CD4-positive, alpha-beta T cell (primary cell): ENCODE measurements at places on chromosomes 12 and 14.

- no peak for DNase-seq
- H3K4me3 ChIP-seq, result no peak overlapping the region
- H3K27ac ChIP-seq, result no peak overlapping the region
- H3K36me3 ChIP-seq, result no peaks in the 10 kb centered on the region
- no peaks in the 10 kb centered on the region for H3K4me1 ChIP-seq
Measured at GRCh38 chr14:54599966-54600716, 33.2 kb downstream of the SAMD4A start.

GRCh38 chr14:99628887-99629618, 15.9 kb upstream of the HHIPL1 start:
- H3K4me3 ChIP-seq, result no peak overlapping the region
- DNase-seq, result peak; percentile 47
- no peak overlapping the region for H3K27ac ChIP-seq
- H3K4me1 ChIP-seq, result peaks cover 7% of the 10 kb centered on the region
- no peaks in the 10 kb centered on the region for H3K27me3 ChIP-seq

- no peak for DNase-seq
- H3K27me3 ChIP-seq, result no peaks in the 10 kb centered on the region
- no peaks in the 10 kb centered on the region for H3K36me3 ChIP-seq
- H3K27ac ChIP-seq, result no peak overlapping the region
Measured at GRCh38 chr14:51613416-51613815, 38.3 kb upstream of the FRMD6 start.

- no peaks in the 10 kb centered on the region for H3K36me3 ChIP-seq
- no peak for DNase-seq
Measured at GRCh38 chr14:105864651-105865265, 338.4 kb downstream of the TMEM121 start.

DNA sequence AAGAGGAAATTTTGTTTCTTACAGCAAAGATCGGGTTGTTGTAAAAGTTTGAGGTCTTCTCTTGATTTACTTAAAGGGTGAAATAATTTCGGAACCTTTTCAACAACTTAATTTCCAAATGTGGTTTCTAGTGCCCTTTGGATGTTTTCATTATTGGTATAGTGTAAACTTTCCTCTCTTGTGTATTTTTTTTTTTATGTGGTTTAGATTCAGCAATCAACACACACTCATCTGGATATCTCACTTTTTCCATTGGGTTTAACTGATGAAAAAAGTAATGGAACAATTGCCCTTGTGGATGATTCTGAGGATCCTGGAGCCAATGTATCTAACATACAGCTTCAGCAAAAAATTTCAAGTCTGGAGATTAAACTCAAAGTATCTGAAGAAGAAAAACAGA, 116.3 kb downstream of the CCDC91 start:
- no peak for DNase-seq
- no peak overlapping the region for H3K27ac ChIP-seq
- no peaks in the 10 kb centered on the region for H3K27me3 ChIP-seq
- H3K4me3 ChIP-seq, result no peak overlapping the region
- no peaks in the 10 kb centered on the region for H3K4me1 ChIP-seq

GRCh38 chr14:103879570-103880347, 32.4 kb upstream of the PPP1R13B start:
- no peak overlapping the region for H3K27ac ChIP-seq
- no peaks in the 10 kb centered on the region for H3K36me3 ChIP-seq
- H3K27me3 ChIP-seq, result no peaks in the 10 kb centered on the region

DNA sequence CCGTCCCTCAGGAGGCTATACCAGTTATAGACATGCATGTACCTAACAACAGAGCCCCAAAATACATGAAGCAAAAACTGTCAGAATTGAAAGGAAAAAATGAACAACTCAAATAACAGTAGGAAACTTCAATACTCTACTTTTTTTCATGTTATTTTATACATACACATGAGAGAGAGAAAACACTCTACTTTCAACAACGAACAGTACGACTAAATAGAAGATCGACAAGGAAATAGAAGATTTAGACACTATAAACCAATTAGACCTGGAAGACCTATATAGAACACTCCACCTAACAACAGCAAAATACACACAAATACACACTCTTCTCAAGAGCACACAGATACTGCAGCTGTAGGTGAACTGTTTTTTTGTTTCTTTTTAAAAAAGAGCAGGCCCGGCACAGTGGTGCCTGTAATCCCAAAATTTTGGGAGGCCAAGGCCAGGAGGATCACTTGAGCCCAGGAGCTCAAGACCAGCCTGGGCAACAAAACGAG, 34.7 kb upstream of the PNMA1 start:
- no peaks in the 10 kb centered on the region for H3K36me3 ChIP-seq
- no peak overlapping the region for H3K4me3 ChIP-seq
- H3K27me3 ChIP-seq, result no peaks in the 10 kb centered on the region
- H3K4me1 ChIP-seq, result peaks cover 95% of the 10 kb centered on the region

DNA sequence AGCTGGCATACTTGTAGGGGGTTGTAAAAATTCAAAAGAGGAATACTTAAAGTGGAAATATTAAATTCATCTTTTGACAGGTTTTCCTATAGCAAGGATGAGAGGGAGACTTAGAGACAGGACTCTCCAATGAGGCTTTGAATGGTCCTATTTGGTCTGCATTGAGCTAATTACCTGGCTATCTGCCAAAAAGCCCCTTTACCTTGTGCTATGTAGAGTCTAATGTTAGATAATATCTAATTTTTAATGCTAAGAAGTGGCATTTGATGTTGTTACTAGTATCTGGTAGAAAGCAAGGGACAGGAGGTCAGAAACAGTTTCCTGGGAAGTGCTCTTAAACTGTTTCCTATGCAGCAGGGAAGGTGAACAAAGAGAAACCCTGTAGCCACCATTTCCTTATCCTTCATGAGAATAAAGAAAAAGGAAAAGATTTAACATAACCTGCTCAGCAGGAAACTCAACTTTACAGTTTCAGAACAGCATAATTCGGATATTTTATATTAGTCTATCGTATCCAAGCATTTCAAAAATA, 550.0 kb downstream of the SOX5 start:
- H3K4me3 ChIP-seq, result no peak overlapping the region
- no peak overlapping the region for H3K27ac ChIP-seq
- H3K4me1 ChIP-seq, result no peaks in the 10 kb centered on the region
- no peaks in the 10 kb centered on the region for H3K27me3 ChIP-seq
- no peak for DNase-seq

DNA sequence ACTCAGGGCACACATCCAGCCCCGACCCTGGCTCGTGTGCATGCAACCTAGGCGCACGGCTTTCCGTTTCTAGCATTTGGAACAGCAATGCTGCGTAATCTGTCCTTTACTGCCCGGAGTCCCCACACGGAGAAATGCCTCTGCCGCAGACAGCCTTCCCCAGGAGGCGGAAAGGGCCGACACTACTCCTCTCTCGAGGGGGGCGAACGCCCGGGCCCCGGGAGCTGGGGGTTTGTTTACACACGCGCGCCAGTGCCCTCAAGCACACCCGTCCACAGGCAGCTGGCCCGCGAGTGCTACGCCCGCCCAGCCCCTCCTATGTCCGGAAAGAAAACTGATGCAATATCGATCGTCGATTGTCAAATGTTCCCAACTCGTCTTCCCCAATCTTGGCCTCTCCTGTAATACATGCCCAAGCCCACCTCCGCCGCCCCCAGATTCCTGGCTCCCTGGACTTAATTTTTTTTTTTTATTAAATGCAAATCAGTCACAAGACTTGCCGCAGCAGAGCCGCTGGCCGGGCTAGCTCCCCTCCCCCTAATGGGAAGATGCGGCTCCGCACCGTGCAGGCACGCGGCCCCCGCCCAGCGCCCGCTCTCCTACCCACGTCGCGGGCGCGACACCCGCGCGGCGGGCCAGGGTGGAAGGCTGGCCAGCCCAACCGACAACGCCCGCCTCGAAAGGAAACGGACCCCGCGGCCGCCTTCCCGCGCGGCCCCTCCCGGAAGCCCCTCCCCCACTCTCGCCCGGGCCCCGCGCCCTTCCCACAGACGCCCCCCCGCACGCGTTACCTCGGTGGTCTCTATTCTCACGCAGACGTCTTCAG, 642 bp downstream of the SLC38A2 start:
- peak overlapping the region; percentile 94 for H3K27ac ChIP-seq
- H3K4me1 ChIP-seq, result peaks cover 35% of the 10 kb centered on the region
- DNase-seq, result peak; percentile 38
- no peaks in the 10 kb centered on the region for H3K27me3 ChIP-seq
- peaks cover 40% of the 10 kb centered on the region for H3K36me3 ChIP-seq
- peak overlapping the region; percentile 96 for H3K4me3 ChIP-seq

GRCh38 chr12:94089891-94090290, 58.5 kb upstream of the PLXNC1 start:
- H3K4me1 ChIP-seq, result no peaks in the 10 kb centered on the region
- no peak overlapping the region for H3K4me3 ChIP-seq
- peaks cover 2% of the 10 kb centered on the region for H3K27me3 ChIP-seq
- no peak overlapping the region for H3K27ac ChIP-seq
- no peaks in the 10 kb centered on the region for H3K36me3 ChIP-seq

GRCh38 chr14:105536691-105537579, 10.6 kb downstream of the TMEM121 start:
- peaks cover 3% of the 10 kb centered on the region for H3K27me3 ChIP-seq
- H3K4me1 ChIP-seq, result peaks cover 8% of the 10 kb centered on the region
- no peak overlapping the region for H3K4me3 ChIP-seq
- H3K36me3 ChIP-seq, result no peaks in the 10 kb centered on the region
- no peak overlapping the region for H3K27ac ChIP-seq
- no peak for DNase-seq

DNA sequence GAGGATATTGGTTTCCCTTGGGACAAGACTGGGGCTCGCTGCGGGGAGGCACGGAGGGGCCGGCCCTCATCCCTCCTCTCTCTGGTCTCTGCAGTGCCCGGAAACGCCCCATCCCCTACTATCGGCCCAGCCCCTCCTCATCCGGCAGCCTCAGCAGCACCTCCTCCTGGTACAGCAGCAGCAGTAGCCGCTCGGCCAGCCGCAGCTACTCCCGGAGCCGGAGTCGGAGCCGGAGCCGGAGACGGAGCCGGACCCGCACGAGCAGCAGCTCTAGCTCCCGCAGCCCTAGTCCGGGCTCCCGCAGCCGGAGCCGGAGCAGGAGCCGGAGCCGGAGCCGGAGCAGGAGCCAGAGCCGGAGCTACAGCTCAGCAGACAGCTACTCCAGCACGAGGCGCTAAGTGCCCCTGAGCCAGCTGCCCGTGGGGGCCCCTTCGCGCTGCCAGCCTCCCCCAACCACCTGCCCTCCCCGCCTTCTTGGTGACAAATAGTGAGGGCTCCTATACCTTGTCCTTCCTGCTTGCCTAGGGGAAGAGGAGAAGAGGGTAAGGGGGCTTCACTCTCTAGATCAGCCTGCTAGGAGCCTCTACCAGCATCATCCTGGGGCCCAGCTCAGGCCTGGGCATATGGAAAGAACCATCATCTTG, 22.2 kb upstream of the HSPB8 start:
- no peaks in the 10 kb centered on the region for H3K4me1 ChIP-seq
- no peak overlapping the region for H3K4me3 ChIP-seq
- peaks cover 12% of the 10 kb centered on the region for H3K27me3 ChIP-seq
- H3K27ac ChIP-seq, result no peak overlapping the region
- no peak for DNase-seq

- H3K4me1 ChIP-seq, result peaks cover 15% of the 10 kb centered on the region
- no peak overlapping the region for H3K4me3 ChIP-seq
- H3K27ac ChIP-seq, result no peak overlapping the region
- DNase-seq, result no peak
Measured at GRCh38 chr12:116280595-116281290, 3.2 kb upstream of the MED13L start.

GRCh38 chr14:77892381-77892871, 92.5 kb downstream of the ADCK1 start:
- DNase-seq, result no peak
- no peaks in the 10 kb centered on the region for H3K4me1 ChIP-seq
- H3K27me3 ChIP-seq, result no peaks in the 10 kb centered on the region
- no peak overlapping the region for H3K27ac ChIP-seq

DNA sequence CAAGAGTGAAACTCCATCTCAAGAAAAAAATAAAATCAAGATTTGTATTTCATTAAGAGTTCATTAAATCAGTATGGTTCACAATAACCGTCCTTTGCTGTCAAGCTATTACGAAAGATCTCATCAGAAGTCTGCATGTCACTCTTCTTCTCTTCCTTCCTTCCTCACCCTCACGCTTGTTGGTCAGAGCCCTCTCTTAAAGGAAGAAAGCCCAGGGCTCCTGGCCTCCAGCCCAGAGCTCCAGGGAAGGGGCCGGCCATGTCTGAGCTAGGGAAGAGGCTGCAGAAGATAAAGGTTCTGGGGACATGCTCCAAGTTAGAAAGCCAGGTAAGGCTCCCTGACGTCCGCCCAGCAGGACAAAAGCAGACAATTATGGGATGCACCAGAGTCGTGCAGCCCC, 43.1 kb upstream of the DLK1 start:
- no peak for DNase-seq
- H3K4me1 ChIP-seq, result no peaks in the 10 kb centered on the region
- H3K36me3 ChIP-seq, result no peaks in the 10 kb centered on the region
- no peaks in the 10 kb centered on the region for H3K27me3 ChIP-seq

DNA sequence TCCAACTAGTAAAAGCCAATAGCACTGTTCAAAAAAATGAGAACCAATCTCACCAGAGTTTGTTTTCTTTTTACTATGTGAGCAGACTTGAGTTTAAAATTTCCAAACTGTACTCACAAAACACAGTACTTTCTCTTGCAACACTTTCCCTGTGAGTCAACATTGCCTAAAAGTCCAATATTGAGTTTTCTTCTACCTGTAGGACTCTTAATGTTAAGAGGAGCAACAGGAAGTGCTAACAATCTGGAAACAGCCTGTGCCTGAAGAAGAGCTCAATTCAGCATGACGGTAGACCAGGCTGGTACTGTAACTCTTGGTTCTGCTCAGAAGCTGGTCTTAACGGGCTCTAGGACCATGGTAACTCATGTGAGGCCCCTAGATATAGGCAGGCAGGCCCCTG, 144.3 kb downstream of the MED13L start:
- no peak overlapping the region for H3K4me3 ChIP-seq
- no peaks in the 10 kb centered on the region for H3K27me3 ChIP-seq
- no peak for DNase-seq
- no peak overlapping the region for H3K27ac ChIP-seq

DNA sequence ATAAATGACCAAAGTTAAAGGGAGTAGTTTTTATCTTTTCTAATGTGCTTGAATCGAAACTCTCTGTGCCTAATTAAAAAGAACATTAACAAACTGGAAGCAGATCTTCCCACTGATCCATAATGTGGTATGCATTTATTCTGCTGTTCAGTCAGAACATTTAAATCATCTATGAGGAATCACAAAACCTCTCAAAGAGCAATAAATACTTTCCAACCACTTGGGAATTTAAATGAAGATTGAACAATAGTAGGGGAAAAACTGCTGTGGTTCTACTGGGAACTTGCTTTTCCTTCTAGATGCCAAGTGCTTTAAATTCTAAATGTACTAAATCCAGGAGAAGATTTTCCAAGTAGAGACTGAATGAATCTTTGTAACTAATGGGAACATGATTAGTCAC, 12.3 kb upstream of the CHPT1 start:
- no peak overlapping the region for H3K27ac ChIP-seq
- no peak overlapping the region for H3K4me3 ChIP-seq
- H3K4me1 ChIP-seq, result no peaks in the 10 kb centered on the region
- DNase-seq, result no peak
- H3K36me3 ChIP-seq, result no peaks in the 10 kb centered on the region
